GM12865 (cell line): ENCODE measurements at places on chromosomes 12 and 14.
A peak's percentile ranks its signal among the peaks of the same experiment; 100 is the strongest.

DNA sequence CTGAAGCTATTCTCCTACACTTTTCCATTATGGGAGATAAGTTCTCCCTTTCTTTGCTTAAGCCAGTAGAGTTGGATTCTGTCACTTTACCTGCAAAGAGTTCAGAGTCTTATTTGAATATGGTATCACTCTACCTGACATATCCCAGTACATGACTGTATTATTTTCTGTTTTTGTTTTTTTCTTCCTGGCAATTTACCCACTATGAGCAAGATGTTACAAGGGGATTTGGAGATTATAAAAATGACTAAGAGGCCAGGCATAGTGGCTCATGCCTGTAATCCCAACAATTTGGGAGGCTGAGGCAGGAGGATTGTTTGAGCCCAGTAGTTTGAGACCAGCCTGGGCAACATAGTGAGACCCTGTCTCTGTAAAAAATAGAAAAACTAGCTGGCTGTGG, 46.4 kb upstream of the CHST11 start:
- DNase-seq, result no peak

DNA sequence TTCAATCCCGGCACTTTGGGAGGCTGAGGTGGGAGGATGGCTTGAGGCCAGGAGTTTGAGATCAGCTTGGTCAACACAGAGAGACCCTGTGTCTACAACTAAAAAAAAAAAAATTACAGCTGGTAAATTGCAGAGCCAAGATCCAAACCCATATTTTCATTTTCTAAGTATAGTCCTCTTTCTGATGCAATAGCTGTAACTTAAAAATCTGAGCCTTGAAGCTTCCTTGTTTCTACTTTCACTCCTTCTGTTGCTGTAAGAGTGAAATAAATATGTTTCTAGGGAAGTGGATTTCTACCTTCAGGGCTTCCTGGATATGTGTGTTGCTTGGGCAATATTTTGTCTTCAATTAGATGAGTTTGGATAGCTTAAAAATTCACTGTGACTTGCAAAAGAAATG, 42.0 kb upstream of the PRICKLE1 start:
- no peak for DNase-seq

- DNase-seq, result peak; percentile 61
Observed at GRCh38 chr12:51403159-51403558, 12.0 kb upstream of the GALNT6 start.

- DNase-seq, result no peak
Observed at GRCh38 chr14:89792489-89793366, 161.8 kb downstream of the EFCAB11 start.

DNA sequence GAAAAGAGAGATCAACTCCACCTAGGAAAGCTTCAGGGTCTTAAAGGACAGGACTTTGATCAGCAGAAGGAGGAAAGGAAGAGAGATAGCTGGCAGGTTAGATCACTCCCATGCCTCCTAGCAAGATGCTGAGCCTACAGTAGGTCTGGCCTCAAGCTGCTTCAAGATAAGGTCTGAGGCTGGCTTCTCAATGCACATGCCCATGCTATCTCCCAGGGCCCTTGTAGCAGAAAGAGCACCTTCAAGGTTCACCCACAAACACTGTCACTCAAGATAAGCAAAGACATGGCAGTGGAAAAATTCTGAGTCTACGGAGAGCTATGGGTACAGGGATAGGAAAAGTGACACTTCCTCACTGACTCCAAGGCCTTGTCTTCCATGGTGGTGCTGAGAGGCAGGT, 14.3 kb downstream of the REM2 start:
- DNase-seq, result no peak
